SK-N-MC (cell line): ENCODE measurements at places on chromosomes 6 and 20.

GRCh38 chr6:122678841-122679240 is 68.6 kb downstream of the PKIB start:
- DNase-seq: no peak

DNA sequence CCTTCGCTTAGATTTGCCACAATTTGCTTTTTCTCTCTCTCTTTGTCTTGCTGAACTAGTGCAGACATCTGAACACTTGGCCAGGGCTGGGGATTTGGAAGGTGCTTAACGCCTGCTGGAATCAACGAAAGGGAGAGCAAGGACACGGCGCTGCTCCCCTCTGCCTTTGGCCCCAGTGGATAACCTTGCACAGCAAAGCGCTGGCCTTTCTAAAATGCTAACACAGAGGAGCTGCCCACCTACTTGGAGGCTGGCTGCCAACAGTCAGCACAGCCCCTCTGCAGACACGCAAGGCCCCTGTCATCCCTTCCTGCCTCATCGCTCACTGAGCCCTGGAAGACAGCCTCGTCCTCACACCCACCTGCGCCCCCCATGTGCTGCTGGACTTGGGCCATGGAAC is 37.5 kb downstream of the C20orf203 start:
- no peak for DNase-seq

DNA sequence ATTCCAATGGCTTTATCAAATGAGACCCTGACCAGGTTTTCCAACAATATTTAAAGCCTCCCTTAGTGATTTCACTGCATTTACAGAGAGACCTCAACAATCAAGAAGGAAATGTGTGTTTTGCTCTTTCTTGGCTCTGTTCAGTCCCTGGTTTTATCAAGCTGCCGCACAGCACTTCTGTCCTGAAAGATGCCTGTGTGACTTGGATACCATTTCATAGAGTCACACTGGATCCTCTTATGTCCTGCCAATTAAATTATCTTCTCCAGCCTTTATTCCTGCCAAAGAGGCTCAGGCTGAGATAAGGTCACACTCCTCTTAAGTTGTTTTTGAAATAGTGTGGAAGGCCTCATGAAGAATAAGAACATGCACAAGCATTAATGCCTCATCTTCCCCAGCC is 197.0 kb upstream of the RNF217 start:
- no peak for DNase-seq

- DNase-seq: no peak
Observed at GRCh38 chr6:112437058-112437457, 89.9 kb downstream of the RFPL4B start.

- no peak for DNase-seq
Observed at GRCh38 chr20:59958123-59958522, at the start of gene CDH26. TSS of gene CDH26 (plus strand) at chr20:59958423. CDS start at chr20:59958727, 304 bp downstream.

DNA sequence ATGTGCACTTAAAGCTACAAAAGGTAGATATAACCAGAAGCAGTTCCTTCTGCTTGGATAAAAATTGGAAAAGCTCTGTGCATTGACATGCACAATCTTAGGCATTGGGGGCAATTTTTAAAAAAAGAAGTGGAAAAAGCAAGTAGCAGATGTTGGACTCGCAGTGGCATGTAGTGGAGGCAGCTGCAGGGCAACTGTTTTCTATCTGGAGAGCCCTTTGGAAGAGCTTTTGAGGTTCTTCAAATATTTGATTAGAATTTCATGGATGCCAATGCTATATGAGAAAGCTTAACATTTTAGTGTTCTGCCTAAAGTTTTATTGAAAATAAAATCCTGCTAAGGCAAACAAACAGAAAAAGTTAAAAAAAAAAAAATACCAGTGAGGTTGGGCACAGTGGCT is 388.3 kb upstream of the RNF217 start:
- DNase-seq: no peak
